ENCODE measurements at places on chromosomes 16 and 17. TPM values are rescaled to one million over a fixed set of nuclear protein-coding genes. Genes with fewer than 3 reads are reported as not detected.

The ANKRD40CL gene
- polyA plus RNA-seq, result 0.60 TPM

The TSPAN10 gene
- 3.1 TPM for polyA plus RNA-seq

The SDK2 gene
- polyA plus RNA-seq, result 12.0 TPM

The CSH2 gene
- polyA plus RNA-seq, result 0.88 TPM

The TMEM204 gene
- polyA plus RNA-seq, result 21.0 TPM

The TRIM16 gene
- polyA plus RNA-seq, result 23.5 TPM

The PRSS21 gene
- polyA plus RNA-seq, result 0.23 TPM

The PRSS27 gene
- polyA plus RNA-seq, result 3.1 TPM

The TSNAXIP1 gene
- polyA plus RNA-seq, result 6.9 TPM
